ENCODE measurements at places on chromosomes 11 and 22.
A peak's percentile ranks its signal among the peaks of the same experiment; 100 is the strongest.

- no peak for DNase-seq
These were observed 9.7 kb upstream of the THY1 start for GRCh38 chr11:119432484-119433357.

GRCh38 chr11:35388061-35388460 lies 31.3 kb downstream of the SLC1A2 start:
- DNase-seq, result no peak

DNA sequence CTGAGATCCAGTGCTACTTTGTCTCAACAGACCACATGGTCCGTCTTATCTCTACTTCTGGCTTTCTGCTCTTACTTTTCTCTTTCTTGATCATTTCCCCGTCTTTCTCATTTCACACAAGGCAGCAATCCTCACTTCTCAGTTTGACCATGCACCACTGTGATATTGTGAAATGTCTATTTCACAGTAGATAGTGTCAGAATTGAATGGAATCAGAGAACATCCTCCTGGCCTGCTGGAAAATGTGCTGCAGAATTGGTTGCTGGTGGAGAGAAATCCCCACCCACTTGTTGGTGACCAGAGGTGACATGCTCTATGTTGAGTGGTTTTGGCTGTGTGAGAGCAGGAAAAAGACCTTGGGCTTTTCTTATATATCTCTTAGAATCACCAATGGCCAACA lies 57.8 kb upstream of the RCN1 start:
- no peak for DNase-seq

DNA sequence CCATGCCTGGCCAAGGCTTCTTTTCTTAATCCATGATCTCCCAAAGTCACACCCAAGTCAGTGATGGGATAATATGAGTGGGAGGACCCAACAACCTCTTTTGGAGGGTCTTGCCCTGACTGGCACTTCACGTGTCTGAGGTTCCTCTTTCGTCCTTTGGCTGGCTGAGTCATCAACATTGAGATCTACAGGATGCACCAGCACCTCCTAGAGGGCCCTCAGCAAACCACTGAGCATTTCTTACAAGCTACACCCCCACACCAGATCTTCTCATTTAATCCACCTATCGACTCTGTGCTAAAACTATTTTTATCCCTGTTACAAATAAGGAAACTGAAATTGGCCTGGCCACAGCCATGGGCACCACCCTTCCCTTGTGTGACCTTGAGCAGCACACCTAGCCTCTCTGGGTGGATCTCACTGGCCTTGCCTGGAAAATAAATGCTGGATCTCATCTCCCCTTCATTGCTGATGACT lies 63.4 kb downstream of the FLI1 start:
- peak; percentile 68 for DNase-seq

DNA sequence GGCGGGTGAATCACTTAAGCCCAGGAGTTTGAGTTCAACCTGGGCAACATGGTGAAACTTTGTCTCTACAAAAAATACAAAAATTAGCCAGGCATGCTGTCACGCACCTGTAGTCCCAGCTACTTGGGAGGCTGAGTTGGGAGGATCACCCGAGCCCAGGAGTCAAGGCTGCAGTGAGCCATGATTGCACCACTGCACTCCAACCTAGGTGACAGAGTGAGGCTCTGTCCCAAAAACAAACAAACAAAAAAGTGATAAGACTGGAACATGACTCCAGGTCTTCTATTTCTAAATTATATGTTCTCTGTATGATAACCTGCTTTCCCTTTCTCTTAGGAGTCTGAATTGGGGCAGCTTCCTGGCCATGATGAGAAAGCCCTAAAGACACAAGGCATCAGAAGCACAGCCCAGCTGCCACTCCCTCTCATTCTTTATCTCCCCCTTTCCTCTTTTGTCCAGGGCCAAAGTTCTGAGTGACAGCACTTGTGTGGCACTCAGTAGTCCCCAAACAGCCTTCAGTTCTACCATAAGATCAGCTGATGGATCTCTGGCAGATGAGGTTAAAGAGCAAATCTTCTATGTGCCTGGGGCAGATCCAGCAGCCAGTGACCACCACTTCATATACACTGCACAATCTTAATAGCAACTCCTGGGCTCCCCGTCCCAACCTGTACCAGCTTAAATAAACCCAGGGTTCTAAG lies 136.0 kb downstream of the C11orf58 start:
- DNase-seq, result no peak

GRCh38 chr22:17804331-17805080 lies 30.2 kb upstream of the BID start:
- DNase-seq, result no peak

DNA sequence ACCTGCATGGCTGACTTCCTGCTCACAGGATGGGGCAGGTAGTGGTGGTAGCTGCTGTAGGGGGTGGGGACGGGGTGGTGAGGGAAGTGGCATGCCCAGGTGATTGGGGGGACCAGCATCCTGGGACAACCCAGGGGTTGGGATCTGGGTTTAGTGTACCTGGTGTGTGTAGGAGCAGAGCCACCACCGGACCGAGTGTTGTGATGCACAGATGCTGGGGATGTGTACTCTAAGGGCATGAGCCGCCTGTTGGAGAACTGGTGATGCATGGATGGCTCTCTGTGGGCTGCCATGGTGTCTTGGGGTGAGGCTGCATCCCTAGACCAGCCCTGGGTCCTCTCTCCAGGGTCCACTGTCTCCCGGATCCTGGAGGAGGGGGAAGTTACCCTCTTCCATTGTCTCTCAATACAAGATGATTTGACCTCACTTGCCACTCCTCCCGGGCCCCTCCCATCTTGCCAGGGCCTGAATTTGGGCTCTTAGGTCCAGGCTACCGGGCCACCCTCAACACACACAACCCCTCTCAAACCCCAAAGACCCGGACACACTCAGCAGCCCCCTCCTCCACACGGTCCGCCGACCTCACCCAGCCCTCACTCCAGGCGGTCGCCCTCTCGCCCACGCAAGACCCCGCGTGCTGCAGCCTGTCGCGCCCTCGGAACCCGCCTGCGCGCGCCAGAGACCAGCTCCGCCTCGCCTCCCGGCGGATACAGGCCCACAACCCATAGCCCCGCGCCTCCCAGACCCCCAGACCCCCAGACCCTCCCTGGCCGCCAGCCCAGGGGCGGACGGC lies 619 bp downstream of the LRRC75B start:
- DNase-seq, result no peak

GRCh38 chr11:32829157-32829679 lies 509 bp upstream of the PRRG4 start:
- DNase-seq, result no peak

GRCh38 chr11:57111619-57112018 lies 70.1 kb upstream of the LRRC55 start:
- no peak for DNase-seq

All from activated CD8-positive, alpha-beta memory T cell treated with anti-CD3 and anti-CD28 coated beads, Interleukin-2, amount 50 U/mL, for 48 hours (primary cell).